SW 1271 (cell line): ENCODE measurements at places on chromosomes 4 and X.

- no peak for DNase-seq
These were observed 83.0 kb upstream of the ADRA2C start for GRCh38 chr4:3683077-3683743.

GRCh38 chr4:74408639-74409038, 36.3 kb upstream of the AREG start:
- DNase-seq, result no peak

- DNase-seq, result no peak
These were observed 74.7 kb upstream of the TBL1X start for GRCh38 chrX:9390121-9390520.

DNA sequence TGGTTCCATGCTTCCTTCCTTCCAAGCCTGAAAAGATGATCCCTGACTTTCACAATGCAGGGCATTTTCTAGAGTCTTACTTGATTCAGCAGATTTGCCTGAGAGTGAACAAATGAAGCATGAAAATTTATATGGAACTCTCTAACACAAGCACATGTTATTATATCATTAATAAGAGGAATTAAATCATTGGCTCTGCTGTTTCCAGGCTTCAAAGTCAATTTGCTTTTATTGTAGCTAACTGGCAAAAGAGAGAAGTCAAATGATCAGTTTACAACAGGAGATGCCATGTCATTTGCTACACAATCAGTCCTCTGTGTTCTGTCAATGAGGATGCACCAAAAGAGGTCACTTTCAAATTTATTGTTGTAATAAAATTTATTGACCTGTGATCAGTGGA, 101.5 kb upstream of the UGT8 start:
- DNase-seq, result no peak

DNA sequence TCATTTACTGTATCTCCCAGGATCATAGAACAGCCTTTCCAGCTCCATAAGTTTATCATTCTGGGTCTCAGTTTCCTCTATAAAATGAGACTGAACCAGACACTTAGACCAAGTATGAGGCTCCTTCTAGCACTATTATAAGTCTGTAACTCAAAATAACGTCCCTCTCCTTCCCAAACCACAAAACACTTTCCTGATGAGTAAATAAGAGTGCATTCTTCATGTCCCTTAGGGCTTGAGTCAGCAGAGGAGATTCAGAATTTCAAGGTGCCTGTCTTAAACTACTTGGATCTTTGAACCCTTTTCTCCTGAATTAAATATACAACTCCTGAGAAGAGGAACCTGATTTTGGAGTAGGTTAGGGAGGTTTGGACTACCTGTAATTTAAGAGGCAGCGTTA, 62.6 kb downstream of the GLRA2 start:
- no peak for DNase-seq

GRCh38 chr4:128776794-128777216, 32.7 kb upstream of the JADE1 start:
- peak; percentile 2 for DNase-seq

DNA sequence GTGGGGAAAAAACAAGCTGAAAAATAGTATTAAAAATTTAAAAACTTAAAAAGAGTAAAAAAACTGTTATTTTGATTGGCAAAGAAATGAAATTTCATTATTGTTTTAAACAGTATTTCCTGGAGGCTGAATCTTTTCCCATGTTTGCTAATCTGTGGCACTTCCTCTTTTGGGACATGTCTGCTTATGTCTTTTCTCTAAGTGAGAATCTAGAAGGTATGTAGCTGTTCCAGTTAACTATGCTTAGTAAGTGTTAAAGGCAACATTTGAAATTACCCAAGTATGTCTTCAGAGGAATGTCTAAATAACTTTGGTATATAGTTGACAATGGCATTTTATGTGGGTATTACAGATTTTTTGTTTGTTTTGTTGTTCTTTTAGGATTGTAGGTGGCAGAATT, 81.6 kb upstream of the TBC1D9 start:
- no peak for DNase-seq

GRCh38 chrX:143663755-143664154, 27.9 kb upstream of the SLITRK4 start:
- DNase-seq, result no peak

- no peak for DNase-seq
These were observed 134.2 kb downstream of the MAML3 start for GRCh38 chr4:140019619-140020347.

- no peak for DNase-seq
These were observed 15.9 kb upstream of the PDLIM5 start for GRCh38 chr4:94435874-94436273.

GRCh38 chrX:49754233-49754857, 58.6 kb upstream of the PAGE1 start:
- no peak for DNase-seq

DNA sequence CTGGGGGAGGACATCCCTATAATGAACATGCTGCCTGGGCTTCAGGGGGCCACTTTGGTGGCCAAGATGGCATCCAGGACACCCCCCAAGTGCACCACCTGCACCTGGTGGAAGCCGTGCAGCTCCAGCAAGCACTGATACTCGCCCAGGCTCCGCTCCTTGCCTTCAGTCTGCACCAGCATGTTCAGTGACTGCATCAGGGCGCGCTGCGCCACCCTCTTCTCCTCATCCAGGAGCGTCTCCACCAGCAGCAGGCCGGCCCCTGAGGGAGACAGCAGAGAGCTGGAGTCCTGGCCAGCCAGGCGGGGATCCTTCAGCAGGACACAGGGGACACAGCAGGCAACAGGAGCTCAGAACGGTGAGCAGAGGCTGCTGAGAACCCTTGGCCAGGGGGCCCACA, 11.3 kb upstream of the SLC25A6 start:
- no peak for DNase-seq

DNA sequence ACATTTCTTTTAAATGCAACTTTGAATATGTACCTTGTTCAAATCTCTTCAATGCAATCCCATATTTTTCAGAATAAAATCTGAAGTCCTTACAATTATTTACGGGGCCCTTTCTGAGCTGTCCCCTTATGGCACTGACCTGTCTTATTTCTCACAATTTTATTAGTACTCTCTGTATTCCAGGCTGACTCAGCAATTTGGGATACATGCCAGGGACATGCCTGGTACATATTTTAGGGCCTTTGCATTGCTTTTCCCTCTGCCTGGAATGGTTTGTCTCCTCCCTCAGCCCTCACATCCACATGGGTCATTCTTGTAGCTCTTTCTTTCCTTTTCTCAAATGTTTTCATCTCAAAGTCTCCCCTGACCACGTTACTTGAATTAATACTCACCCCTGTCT, 172.2 kb upstream of the TECRL start:
- no peak for DNase-seq

- DNase-seq, result no peak
These were observed 37.2 kb downstream of the CASP3 start for GRCh38 chr4:184612074-184612473.

- no peak for DNase-seq
These were observed 48.8 kb upstream of the AMOT start for GRCh38 chrX:112889400-112889799.

DNA sequence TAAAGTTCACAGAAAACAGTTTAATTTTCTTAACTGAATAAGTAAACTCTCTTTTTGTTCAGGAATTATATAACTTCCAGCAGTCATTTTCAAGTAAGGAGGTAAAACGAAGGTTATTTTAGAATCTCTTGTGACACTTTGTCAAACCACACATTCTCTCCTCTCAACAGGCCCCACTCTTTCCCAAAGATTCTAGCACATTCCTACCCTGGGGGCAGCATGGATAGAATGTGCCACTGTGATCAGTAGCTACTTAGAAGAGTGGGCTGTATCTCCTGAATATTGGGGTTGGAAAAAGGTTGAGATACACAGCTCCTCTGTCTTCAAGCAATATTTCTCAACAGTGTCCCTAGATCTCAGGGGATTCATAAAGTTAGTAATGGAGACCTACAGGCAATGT, 157.6 kb downstream of the EMCN start:
- no peak for DNase-seq

DNA sequence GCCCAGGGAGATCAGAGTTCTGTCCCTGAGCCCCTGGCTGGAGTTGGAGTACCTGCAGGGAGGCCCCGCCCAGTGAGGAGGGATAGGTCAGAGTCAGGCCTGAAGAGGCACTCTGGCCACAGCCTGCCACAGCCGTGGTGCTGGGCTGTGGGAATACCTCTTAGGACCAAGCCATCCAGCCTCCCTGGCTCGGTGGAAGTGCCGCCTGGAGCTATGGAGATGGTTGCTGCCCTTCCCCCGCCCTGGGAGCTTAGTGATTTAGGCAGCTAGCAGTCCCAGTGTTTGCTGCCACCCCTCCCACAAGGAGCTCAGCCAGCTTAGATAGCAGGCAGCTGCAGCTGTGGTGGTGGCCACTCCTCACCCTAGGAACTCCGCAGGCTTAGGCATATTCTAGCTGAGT, 446.3 kb upstream of the GNPDA2 start:
- no peak for DNase-seq

DNA sequence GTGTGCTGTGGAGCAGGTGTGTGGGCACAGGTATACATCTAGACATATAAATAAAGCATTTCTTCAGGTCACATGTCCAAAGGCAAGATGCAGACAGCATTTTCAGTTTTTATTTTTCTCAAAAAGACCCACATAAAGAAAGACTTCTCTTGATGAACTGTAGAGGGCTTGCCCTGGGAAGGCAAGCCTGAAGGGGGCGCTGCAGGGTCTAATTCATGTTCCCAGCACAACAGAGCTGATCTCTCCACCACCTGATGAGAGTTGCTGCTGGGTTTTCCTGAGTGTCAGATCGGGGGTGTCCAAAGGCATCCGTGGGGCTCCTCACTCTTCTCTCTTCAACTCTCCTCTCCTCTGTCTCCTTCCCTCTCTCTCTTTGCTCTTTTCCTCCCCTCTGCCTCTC, 26.6 kb downstream of the ADRA2C start:
- no peak for DNase-seq

- no peak for DNase-seq
These were observed 38.5 kb downstream of the LRBA start for GRCh38 chr4:150976478-150977118.

- no peak for DNase-seq
These were observed 99.0 kb downstream of the AREG start for GRCh38 chr4:74543983-74544382.

DNA sequence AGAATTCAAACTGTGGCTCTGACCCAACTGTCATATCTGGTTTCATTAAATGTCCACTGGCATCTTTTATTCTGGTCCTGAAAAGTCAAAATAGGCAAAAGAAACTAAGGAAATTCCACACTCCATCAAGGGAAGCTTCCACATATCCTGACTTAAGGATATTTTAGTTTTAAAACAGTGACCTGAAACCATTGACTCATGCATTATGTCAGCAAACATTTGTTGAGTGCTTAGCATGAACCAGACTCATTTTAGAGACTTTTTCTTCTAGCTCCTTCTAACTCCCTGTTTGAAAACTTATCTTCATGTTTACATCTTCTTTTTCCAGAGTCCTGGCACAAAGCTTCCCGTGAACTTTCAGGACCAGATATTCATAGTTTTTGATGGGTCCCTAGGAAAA, 6.9 kb upstream of the CXCL1 start:
- DNase-seq, result no peak

DNA sequence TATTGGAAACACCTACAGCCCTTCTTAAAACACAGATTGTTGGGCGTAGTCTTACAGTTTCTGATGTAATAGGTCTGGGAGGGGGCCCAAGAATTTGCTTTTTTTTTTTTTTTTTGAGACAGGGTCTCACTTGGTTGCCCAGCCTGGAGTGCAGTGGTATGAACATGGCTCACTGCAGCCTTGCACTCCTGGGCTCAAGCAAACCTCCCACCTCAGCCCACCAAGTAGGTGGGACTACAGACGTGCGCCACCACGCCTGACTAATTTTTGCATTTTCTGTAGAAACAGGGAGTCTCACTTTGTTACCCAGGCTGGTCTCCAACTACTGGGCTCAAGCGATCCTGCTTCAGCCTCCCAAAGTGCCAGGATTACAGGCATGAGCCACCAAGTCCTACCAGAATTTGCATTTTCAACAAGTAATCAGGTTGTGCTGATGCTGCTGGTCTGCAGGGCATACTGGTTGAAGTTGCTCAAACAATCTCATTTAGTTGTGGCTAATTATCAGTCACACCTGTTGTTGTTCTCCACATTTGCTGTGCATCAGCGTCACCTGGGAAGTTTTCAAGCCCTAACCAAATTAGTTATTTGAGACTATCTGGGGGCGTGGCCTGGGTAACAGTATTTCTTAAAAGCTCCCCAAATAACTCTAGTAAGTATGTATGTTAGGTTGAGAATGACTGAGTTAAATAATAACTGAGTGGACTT, 14.0 kb downstream of the TMEM154 start:
- DNase-seq, result no peak

DNA sequence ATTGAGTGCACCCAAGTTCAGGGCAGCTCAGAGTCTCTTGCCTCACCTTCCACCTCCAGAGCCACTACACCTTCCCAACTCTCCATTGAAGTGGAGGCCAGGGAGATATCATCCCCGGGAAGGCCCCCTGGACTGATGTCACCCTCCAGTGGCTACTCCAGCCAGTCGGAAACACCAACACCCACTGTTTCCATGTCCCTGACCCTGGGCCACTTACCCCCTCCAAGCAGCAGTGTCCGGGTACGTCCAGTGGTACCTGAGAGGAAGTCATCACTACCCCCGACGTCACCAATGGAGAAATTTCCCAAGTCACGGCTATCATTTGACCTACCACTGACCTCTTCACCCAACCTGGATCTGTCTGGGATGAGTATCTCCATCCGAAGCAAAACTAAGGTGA, 7.8 kb upstream of the RTL5 start:
- DNase-seq, result no peak

DNA sequence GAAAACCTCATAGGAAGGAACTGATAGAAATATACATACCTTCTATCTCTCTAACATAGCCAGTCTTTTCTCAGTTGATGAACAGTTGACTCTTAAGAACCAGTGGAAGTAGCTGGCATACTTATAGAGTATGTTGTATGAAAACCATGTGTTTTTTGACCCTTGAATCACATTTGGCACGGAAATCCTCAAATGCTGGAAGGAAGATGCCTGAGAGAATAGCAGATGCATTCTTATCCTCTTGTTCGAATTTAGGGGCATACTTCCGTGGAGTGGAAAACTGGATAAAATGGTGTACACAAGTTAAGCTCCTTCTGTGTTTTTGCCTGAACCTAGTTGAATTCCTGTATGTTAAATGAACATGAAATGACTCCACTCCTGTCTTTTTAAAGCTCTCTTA, 145.5 kb downstream of the PCDH7 start:
- DNase-seq, result no peak

GRCh38 chr4:148944839-148945219, 502.6 kb upstream of the NR3C2 start:
- no peak for DNase-seq

- DNase-seq, result no peak
These were observed 11.2 kb upstream of the ELF4 start for GRCh38 chrX:130121505-130121800.

GRCh38 chr4:5666741-5667140, 41.6 kb downstream of the EVC2 start:
- no peak for DNase-seq
